ENCODE measurements at places on chromosomes 4 and X.

- DNase-seq, result peak; percentile 47
Measured at GRCh38 chr4:56129431-56129861, 180.7 kb downstream of the CEP135 start.

DNA sequence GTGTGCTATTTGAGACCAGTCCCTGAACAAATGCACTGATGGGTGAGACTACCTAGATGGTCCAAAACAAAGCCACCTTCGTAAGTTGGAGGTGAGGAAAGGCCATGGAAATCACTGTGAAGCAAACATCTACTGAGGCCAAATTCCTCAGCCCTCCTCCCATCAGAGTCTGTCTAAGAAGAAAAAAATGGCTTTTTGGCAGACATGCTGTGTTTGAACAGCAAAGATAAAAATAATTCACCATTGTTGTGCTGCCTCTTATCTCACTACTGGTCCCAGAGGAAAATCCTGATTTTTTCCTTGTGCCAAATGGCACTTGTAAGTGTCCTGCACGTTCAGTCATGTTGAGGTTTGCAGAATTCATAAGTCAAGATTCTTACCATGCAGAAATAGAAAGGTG lies 7.9 kb downstream of the MAGEB18 start:
- no peak for DNase-seq

- DNase-seq, result no peak
Measured at GRCh38 chr4:77800483-77801259, 18.5 kb downstream of the CNOT6L start.

DNA sequence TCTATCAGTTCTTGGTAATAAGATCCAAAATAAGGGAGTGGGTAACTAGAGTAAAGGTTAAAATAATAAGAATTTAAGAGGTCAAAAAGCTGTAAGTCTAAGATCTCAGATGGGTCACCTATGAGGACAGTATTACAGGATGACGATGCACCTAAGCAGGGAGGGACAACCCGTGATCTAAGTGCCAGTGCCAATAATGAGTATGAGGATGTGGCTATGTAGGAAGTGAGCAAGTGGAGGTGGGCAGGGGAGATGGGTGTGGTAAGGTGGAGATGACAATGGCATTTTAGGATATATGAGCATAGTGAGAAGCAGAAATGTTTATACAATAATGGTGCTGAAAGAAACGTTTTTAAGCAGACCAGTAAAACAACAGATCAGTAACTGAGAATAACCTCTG lies 19.3 kb downstream of the CCDC158 start:
- no peak for DNase-seq

DNA sequence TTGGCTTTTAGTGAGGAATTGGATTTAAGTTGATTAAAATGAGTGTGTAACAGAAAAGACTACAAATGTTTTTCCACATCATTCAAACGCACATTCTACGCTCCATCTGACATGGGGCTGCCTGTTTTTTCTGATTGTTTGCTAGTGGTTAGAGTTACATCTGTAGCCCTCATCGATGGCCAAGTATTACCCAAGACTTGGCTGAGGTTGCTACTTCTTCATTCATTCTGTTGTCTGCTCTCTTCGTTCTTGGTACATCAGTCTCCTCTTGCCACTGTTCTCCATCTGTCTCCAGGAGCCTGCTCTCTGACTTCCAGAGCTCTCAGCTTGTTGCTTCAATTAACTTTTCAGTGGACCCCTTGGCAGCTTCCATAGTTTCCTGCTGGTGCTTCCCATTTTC lies 1844.6 kb upstream of the TENM3 start:
- no peak for DNase-seq

DNA sequence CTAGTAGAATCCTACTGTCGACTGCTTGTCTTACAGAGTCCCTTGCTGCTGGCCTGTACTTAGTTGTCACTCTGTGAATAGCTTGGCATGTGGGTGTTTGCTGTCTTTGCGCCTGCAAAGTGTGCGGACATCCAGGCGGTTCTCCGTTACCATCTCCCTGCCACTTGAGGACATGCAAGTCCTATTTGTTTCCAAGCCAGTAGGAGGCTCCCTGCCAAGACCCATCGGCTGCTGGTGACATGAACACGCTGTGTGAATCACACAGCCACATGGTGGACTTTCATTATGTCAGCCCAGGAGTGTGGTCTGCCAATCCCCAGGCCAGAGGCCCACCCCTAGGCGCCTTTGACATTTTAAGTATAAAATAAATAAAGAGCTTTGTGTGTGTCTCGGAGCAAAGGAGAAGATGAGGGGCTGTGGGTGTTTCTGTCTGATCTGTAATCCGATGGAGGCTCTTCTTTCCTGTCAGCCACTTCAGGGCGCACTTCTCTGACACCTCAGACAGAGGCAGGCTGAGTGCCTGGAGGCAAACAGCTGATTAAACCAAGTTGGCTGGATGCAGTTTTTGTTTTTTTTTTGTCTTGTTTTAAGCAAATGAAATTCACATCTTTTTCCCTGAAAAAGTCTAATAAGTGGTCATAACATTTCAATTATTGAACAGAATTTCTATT lies 51.5 kb downstream of the ALPK1 start:
- DNase-seq, result no peak

DNA sequence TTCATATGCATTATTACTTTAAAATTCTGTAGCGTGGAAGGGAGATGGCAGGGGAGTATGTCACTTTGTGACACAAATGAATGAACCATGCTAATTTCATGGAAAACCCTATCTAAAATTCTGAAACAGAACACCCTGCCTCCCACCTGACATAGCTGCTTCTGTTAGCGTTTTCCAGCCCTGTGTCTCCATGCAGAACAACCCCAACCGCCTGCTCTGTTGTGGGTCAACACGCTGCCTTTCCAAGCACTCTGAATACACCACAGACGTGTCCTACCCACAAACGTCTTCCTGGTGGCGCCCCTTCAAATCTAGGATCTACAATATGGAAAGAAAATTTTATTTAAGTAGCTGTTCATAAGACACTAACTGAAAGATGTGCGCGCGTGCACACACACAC lies 238.6 kb downstream of the TRIML1 start:
- no peak for DNase-seq

GRCh38 chr4:188002323-188002722 lies 6.8 kb downstream of the ZFP42 start:
- no peak for DNase-seq

- no peak for DNase-seq
Measured at GRCh38 chr4:112203593-112203992, 28.0 kb upstream of the AP1AR start.

Measured in activated naive CD4-positive, alpha-beta T cell treated with anti-CD3 and anti-CD28 coated beads for 36 hours (primary cell).